ENCODE measurements at places on chromosomes 16 and 17.

GRCh38 chr16:73713251-73713650, 583.4 kb upstream of the PSMD7 start:
- DNase-seq = no peak

DNA sequence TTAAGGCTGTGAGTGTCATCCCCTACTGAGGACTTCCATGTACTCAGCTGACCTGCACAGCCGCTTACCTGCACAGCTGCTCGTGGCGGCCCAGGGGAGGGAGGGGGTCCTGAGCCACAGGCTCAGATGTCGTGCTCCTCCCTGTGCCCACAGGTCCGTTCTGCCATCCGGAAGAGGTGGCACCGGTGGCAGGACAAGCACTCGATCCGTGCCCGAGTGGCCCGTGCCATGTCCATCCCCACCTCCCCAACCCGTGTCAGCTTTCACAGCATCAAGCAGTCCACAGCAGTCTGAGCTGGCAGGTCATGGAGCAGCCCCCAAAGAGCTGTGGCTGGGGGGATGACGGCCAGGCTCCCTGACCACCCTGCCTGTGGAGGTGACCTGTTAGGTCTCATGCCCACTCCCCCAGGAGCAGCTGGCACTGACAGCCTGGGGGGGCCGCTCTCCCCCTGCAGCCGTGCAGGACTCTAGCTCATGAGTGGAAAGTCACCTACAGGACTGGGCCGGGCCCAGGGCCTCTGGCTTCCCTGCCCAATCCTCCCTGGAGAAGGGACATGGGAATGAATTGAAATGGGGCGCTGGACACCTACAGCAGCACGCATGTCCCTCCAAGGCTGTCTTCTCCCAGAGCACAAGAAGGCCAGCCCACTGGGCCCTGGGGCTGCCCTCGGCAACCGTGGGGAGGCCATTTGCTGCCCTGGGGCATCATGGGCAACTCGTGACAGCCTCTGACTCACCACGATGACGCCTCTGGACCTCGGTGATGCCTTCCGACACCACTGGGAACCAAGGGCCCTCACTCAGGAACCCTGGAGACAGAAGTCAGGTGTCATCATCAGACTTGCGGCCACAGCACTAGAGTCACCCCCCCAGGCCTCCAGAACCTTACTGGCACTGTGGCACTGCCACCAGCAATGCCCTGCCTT, 9.9 kb upstream of the SPPL2C start:
- no peak for DNase-seq

GRCh38 chr17:73357318-73357717, 45.5 kb upstream of the CDC42EP4 start:
- DNase-seq = no peak

- no peak for DNase-seq
These were observed 50.5 kb upstream of the AMZ2 start for GRCh38 chr17:68197091-68197996.

GRCh38 chr17:72491102-72491501, 370.3 kb downstream of the SOX9 start:
- no peak for DNase-seq
